K562 (cell line): ENCODE measurements at places on chromosomes 7 and 10. TPM values are rescaled to one million over a fixed set of nuclear protein-coding genes. Genes with fewer than 3 reads are reported as not detected.
A peak's percentile ranks its signal among the peaks of the same experiment; 100 is the strongest.

DYNC1I1 gene
- total RNA-seq = 0.22 and 0.54 TPM in 2 replicates

FFAR4 gene
- total RNA-seq = not detected in 2 replicates

RBM28 gene
- 146 and 157 TPM in 2 replicates for total RNA-seq

TNKS2 gene
- 13.5 and 15.2 TPM in 2 replicates for total RNA-seq

GIMAP1 gene
- total RNA-seq = 0.11 and 0.13 TPM in 2 replicates

CPXM2 gene
- total RNA-seq = 0.09 TPM in 1 of 2 replicates, not detected in the other

DNA sequence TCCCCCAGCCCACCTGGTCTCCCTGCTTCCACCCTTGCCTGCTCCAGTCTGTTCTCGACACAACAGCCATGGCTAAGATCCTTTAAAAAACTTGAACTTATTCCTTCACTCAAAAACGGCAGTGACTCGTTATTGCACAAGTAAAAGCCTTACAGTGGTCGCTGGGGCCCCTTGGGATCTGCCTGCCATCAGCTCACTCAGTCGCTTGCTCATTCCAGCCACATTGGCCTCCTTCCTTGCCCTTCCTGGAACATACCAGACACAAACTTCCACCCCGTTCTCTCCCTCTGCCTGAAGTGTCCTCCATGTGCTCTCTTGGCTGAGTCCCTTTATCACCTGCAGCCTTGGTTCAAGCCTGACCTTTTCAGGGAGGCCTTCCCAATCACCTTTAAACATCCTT lies 4.7 kb downstream of the CCNY start:
- peak; percentile 29 for DNase-seq

SND1 gene
- total RNA-seq = 307 and 314 TPM in 2 replicates

- DNase-seq = no peak
Observed at GRCh38 chr10:33559105-33559504, 224.6 kb upstream of the NRP1 start.

DNA sequence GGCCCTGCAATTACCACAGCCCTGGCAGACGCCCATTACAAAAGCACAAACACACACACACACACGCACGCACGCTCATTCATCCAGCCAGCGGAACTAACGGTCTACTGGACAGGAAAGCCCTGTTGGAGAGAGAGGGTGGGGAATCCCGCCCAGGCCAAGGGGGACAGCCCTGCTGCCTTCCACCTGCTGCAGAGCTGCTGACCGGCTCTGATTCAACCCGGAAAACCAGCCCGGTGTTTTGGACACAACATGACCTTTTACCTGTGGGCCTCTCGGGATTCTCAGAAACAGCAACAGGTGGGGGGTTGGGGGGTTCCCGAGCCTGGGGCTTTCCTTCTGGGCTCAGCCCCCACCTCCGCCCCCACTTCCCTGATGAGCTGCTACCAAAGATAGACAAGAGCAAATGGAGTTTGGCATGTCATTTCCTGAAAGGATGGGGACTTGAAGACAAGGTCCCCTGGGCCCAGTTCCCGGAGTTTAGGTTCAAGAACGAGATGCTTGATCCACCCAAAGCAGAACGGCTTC lies 18.5 kb upstream of the SERPINE1 start:
- no peak for DNase-seq

PPP1R9A gene
- total RNA-seq = 0.02 and 0.24 TPM in 2 replicates

- DNase-seq = no peak
Observed at GRCh38 chr10:36171953-36172940, 530.2 kb upstream of the FZD8 start.

GRCh38 chr10:30438021-30438850 lies 4.3 kb downstream of the MAP3K8 start:
- DNase-seq = peak; percentile 67

- DNase-seq = peak; percentile 42
Observed at GRCh38 chr7:8277394-8277982, 15.5 kb upstream of the ICA1 start.
